ENCODE measurements at places on chromosomes 2 and 18.

GRCh38 chr2:182951948-182952663, 85.7 kb upstream of the FRZB start:
- DNase-seq: no peak

GRCh38 chr2:189142893-189143759, 36.4 kb downstream of the COL5A2 start:
- peak; percentile 38 for DNase-seq

DNA sequence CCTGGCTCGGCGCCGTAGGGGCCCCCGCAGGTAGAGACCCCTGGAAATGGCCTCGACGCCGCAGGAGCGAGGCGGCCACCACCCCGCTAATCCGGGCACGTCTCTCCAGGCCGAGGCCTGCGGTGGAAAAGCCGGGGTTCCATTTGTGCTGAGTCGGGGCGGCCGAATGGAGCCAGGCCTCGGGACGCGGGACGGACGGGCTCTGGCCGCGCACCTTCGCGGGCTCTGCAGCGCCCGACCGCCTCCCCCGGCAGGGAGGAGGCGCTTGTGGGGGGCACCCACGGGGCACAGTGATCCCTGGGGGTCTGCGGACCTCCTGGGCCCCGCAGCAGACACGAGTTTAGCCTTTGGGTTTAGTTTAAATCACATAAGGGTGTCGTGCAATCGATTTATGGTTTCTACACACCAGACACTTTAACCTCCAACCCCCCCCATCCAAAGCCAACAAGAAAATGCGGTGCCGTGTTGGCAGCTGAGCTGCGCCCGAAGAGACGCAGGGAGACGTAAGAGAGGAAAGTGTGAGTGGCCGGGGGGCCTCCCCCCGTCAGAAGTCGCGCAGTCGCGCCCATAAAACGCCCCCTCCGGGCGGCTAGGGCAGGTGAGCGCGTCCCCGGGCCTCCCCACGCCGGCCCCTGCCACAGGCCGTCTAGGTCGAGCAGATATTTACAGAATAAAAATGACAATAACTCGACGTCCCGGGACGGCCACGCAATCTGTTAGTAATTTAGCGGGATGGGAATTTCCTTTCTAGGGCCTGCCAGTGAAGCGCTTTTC, 1.0 kb upstream of the NFATC1 start:
- DNase-seq: peak; percentile 76

- DNase-seq: no peak
Observed at GRCh38 chr2:120345608-120346007, 328 bp upstream of the INHBB start.

DNA sequence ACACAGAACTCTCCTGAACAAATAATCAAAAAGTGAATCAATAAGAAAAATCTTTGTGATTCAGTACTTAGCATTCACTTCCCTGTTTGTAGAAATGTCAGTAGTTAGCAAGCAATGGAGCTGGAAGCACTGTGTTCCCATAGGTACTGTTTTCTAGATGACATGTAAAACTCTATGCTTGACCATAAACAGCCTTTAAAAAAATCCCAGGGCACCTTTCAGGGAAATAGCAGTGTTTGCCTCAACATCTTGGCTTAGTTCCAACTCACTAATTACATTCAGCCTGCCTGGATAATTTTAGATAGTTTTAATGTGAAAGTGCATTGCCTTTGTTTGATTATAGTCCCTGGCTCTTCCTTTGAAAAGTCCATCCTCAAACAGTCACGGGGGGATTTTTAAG, 721.8 kb downstream of the ERBB4 start:
- DNase-seq: no peak

- DNase-seq: no peak
Observed at GRCh38 chr2:1686784-1687105, 57.6 kb downstream of the PXDN start.

- DNase-seq: no peak
Observed at GRCh38 chr2:199727801-199728200, 123.2 kb downstream of the FTCDNL1 start.

DNA sequence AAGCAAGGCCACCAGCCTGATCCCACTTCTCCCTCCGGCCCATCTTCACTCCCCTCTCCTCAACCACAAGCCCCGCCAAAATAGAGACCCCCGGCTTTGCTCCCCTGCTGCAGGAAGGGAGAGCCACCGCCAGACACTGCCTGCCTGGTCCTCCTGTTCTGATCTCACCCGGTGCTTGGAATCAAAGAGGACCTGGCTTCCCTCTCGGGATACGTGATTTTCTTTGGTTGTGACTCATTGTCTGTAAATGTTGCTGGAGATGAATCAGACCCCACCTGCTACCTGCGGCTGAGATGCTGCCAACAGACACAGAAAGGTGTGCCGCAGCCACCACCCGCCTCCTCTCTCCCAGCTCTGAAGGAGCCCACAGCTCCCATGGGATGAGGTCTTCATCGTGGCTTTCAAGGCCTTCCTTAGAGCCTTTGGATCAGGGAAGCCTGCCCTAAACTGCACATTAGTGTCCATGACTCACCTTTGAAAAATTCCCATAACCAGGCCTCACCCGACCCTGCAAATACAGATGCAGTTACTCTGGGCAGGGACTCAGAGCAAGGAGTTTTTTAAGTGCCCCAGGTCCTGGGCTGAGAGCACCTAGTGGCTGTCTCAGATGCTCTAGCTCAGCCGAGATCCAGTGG, 79.4 kb upstream of the ZNF532 start:
- no peak for DNase-seq

GRCh38 chr2:201470821-201471731, 19.5 kb downstream of the STRADB start:
- DNase-seq: no peak

GRCh38 chr2:222241128-222241870, 57.5 kb downstream of the PAX3 start:
- no peak for DNase-seq

GRCh38 chr2:203909261-203909967, 27.1 kb upstream of the ICOS start:
- DNase-seq: no peak

GRCh38 chr2:65055422-65056214, 598 bp upstream of the CEP68 start:
- DNase-seq: peak; percentile 68

DNA sequence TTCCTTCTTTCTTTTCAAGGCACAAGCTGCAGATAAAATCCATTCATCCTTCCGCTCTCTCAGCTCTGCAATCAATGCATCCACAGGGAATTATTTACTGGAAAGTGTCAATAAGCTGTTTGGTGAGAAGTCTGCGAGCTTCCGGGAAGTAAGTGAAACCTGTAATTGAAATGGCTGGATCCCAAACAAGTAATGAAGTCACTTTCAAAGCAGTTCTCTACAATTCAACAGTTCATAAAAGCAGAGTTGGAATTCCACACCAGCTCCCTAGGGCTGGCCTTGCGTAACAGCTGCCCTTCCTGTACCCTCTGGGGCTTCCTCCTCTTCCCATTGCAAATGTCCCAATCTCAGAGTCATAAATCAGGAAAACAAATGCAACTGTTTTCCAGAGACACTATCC, 9.6 kb downstream of the SERPINB2 start:
- no peak for DNase-seq

DNA sequence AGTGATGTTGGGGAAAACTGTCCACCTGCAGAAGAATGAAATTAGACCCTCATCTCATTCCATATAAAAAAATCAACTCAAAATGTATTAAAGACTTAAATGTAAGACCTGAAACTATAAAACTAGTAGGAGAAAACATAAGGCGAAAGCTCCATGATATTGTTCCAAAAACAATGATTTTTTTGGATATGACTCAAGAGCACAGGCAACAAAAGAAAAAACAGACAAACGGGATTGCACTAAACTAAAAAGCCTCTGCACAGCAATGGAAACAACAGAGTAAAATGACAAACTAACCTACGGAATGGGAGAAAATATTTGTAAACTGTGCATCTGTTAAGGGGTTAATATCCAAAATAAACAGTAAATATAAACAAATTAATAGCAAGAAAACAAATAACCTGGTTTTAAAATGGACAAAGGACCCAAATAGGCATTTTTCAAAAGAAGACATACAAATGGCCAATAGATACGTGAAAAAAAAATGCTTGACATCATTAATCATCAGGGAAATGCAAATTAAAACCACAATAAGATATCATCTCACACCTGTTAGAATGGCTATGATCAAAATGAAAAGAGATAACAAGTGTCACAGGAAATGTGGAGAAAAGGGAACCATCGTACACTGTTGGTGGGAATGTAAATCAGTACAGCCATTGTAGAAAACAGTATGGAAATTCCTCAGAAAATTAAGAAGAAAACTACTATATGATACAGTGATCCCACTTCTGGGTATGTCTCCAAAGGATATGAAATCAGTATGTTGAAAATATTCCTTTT, 26.6 kb downstream of the LRRFIP1 start:
- DNase-seq: no peak

DNA sequence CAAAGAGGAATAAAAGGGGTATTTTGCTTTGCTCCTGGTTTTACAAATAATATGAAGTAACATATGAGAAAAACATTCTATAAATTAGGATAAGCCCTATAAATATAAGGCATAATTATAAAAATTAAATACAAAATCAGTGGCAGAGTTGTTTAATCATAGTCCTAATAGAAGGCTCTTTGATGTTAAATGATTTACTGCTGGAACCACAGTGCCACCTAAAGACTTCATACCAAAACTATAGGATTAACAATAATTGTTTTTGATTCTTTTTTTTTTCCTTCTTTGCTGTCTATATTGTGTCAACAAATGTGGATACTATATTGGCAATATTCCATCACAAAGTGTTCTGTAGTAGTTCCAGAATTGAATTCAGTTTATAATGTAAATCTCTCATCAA, 837.7 kb upstream of the SLC39A10 start:
- DNase-seq: no peak

DNA sequence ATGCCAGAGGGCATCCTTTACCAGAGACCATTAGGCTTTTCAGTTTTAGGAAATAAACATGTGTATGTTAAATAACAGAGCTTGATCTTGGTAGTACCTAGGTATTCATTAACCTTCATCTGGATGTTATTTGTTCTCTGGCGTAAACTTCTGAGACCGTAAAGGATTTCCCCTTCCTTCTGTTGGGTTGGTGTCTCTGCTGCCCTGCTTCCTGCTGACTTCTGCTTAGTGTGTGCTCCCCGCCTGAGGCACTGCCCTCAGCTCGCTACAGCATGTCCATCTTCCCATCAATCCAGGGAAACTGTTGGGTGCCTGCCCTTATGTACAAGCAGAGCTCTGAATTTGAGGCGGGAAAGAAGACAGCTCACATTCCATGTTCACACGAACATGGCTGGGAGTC, 177.9 kb downstream of the TPGS2 start:
- DNase-seq: no peak

DNA sequence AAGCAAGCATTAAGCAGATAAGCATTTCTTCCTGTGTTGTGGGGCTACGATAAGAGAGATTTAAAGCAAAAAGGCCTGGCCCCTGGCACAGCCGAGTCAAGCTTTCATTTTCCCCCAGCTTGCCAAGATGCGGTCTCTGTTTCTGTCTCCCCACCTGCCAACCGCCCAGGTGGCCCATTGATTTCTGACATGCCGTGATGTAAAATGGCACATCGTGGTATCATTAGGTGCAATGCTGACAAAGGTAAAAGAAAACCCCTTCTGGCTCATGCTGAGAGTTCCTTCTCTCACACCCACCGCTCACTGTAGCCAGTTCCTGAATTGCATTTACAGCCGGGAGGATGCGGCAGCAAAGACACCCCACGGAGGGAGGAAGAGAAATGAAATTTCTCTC, 62.8 kb downstream of the BOD1L2 start:
- DNase-seq: no peak

GRCh38 chr2:20425371-20425881, 21.4 kb upstream of the RHOB start:
- no peak for DNase-seq

- no peak for DNase-seq
Observed at GRCh38 chr2:27249159-27249890, 13.5 kb downstream of the SLC30A3 start.

GRCh38 chr2:74507926-74508520, 528 bp upstream of the PCGF1 start:
- no peak for DNase-seq

- DNase-seq: no peak
Observed at GRCh38 chr2:30136764-30137444, 9.9 kb upstream of the YPEL5 start.

- DNase-seq: no peak
Observed at GRCh38 chr18:38427736-38428135, 862.1 kb upstream of the CELF4 start.

DNA sequence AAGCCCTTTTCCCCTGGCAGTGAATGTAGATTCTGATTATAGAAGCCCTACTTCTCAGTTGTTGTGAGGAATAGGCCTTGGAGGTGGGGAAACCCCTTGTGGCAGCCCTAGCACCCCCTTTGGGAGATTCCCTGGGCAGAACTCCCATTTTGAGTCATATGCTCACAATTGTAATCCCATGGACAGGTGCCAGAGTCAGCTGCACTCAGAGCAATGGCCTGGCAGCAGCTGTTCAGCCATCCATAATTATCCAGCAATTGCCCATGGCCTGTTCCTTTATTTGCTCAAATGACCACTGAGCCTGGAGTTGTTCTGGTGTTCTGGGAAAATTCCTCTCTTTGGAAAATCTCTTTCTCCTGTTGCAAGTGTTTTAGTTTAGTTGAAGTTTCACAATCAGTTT, 71.7 kb downstream of the PTRHD1 start:
- no peak for DNase-seq

GRCh38 chr2:46447649-46448048, 31.7 kb upstream of the TMEM247 start:
- DNase-seq: no peak

GRCh38 chr2:230824406-230824978, 40.2 kb upstream of the ITM2C start:
- peak; percentile 25 for DNase-seq

GRCh38 chr2:48145845-48146452, 239.7 kb upstream of the FBXO11 start:
- DNase-seq: no peak

DNA sequence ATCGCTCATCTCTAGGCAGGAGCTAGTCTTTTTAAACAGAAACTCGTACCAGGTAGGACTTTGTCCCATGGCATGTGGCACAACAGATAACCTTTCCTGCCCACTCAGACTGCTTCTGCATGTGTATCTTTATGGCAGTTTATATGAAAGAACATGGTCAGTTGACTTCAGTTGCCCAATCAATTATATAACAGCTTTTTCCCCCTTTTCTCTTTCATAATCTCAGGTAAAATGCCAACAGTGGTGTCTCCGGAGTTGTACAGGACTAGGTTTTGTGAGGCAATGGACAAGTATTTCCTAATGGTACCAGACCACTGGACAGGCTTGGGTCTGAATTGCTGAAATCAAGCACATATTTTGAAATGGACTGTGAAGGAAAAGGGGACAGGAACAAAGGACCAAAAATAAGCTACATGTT, 51.6 kb upstream of the PTH2R start:
- no peak for DNase-seq

DNA sequence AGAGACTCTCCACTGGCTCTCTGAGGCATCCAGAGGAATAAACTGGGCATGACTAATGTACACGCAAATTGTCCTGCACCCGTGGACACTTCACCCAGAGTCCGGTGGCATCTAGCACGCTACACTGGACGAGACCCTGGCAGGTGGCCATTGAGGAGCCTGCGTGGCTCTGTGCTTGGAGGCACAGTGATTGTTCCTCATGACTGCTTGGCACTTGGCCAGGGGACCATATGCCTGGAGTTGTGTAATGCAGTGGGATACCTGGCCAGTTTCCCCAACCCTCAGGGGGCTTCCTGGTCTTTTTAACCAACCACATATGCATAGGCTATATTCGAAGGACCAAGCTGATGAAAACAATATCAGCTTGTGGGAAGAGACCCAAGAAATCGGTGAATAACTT, 66.6 kb downstream of the MTCL1 start:
- no peak for DNase-seq

GRCh38 chr2:208361077-208361441, 45.5 kb upstream of the PTH2R start:
- DNase-seq: no peak

All from stimulated activated naive CD4-positive, alpha-beta T cell treated with Interleukin-2 at 50 U/mL for 16 hours (primary cell).